ENCODE measurements at places on chromosomes 16 and 17.

DNA sequence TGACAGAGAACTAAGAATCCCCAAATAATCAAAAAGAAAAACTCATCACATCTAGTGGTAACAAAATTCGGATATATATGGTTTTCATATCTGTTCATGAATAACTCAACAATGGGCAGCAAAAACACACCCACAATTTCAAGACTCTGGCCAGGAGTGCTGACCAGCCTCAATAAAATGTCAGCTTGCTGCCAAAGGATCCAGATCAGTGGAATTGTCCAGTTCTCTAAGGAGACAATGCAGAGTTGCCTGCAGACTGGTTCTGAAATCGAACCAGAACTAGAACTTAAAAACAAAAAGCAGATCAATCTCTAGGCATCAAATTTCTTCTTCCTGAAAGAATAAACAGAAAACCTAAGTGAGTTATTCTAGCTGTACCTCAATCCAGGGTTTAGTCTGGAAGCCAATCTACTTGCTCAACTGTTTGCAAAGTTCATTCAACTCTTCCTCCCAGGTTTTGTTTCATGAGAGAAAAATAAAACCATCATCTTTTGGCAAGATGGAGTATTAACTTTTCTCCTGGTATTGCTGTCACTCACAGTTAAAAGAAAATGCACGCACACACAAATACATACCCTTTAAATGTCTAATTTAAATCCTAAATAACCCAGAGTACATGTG is 61.0 kb downstream of the CFDP1 start:
- H3K27me3 ChIP-seq, result no peaks in the 10 kb centered on the region
- H3K36me3 ChIP-seq, result no peaks in the 10 kb centered on the region
- no peak for DNase-seq
- no peaks in the 10 kb centered on the region for H3K4me1 ChIP-seq
- no peak overlapping the region for H3K4me3 ChIP-seq

DNA sequence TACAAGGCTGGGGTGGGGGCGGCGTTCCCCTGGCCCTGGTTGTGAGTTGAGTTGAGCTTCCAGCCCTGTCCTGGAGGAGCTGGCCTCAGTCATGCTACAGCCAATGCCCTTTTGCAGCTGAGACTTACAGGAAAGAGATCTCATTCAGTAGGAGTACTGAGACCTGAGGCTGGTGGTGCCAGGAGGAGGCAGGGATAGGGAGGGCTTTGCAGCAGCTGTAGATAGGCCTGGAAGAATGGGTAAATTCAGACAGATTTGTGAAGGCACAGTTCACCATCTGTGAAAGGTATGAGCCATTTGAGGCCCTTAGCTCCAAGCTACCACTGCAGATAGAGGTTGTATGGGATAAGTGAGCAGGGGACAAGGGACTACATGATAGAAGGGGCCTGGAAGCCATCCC is 5.6 kb downstream of the STX4 start:
- H3K4me3 ChIP-seq, result no peak overlapping the region
- peaks cover 47% of the 10 kb centered on the region for H3K36me3 ChIP-seq
- peaks cover 6% of the 10 kb centered on the region for H3K4me1 ChIP-seq

GRCh38 chr17:78381601-78382232 is 3.3 kb downstream of the PGS1 start:
- no peaks in the 10 kb centered on the region for H3K36me3 ChIP-seq
- no peaks in the 10 kb centered on the region for H3K27me3 ChIP-seq
- peak; percentile 40 for DNase-seq
- peaks cover 65% of the 10 kb centered on the region for H3K4me1 ChIP-seq

DNA sequence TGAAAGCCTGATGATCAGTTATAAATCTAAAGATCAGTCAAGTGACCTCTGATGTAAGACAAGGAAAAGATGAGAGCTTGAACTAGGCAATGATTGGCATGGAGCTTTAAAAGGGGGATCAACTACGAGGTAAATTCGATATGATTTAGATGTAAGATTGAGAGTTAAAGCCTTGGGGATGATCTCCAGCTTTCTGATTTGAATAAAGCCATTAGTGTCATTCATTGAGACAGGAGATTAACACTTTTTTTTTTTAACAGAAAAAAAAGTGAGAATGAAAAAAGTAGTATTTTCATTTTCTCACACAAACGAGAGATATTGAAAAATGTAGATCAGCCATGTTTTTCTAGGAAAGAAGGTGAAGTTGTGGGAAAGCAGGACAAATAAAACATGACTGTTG is 225.4 kb downstream of the CNTNAP4 start:
- no peaks in the 10 kb centered on the region for H3K27me3 ChIP-seq
- no peak for DNase-seq
- no peak overlapping the region for H3K4me3 ChIP-seq
- H3K36me3 ChIP-seq, result no peaks in the 10 kb centered on the region
- no peak overlapping the region for H3K27ac ChIP-seq

- DNase-seq, result no peak
- peaks cover 34% of the 10 kb centered on the region for H3K36me3 ChIP-seq
- no peaks in the 10 kb centered on the region for H3K27me3 ChIP-seq
Observed at GRCh38 chr17:3621146-3621720, 12.0 kb upstream of the TRPV1 start.

- DNase-seq, result no peak
- no peak overlapping the region for H3K4me3 ChIP-seq
- H3K36me3 ChIP-seq, result no peaks in the 10 kb centered on the region
- H3K27me3 ChIP-seq, result no peaks in the 10 kb centered on the region
Observed at GRCh38 chr17:15464231-15464985, 3.0 kb downstream of the CDRT4 start.

- no peaks in the 10 kb centered on the region for H3K27me3 ChIP-seq
- peaks cover 22% of the 10 kb centered on the region for H3K4me1 ChIP-seq
- H3K27ac ChIP-seq, result no peak overlapping the region
- peak overlapping the region; percentile 59 for H3K4me3 ChIP-seq
Observed at GRCh38 chr16:70437017-70437581, 1.8 kb downstream of the ST3GAL2 start.

DNA sequence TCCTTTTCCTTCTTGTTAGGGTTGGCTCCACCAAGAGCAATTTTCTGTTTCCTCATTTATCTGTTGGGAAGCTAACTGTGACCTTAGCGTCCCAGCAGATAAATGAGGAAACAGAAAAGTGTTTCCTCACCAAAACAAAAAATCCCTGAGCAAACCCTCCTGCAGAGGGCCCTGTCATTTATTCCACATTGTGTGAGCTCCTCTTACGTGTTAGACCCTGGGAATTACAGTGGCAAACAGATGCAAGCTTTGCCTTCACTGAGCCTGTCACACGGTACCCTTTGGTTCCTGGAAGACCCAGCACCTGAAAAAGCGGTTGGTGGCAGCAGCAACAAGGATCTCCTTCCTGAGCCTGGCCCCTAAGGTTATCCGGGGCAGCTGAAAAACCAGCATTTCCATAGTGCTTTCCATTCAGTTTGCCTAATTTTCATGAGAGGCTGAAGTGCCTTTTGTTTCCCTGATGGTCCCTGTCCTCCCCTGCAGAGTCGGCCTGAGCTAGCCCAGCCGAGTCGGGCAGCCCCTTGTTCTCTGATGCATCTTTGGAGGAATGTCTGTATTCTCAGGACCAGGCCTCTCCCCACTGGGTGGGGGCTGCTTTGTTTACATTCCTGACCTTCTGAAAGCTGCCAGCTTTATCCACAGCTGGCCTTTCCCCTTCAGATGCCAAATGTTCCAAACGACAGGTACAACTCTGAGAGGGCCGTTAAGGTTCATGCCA is 34.7 kb downstream of the YPEL2 start:
- H3K36me3 ChIP-seq, result no peaks in the 10 kb centered on the region
- H3K27me3 ChIP-seq, result no peaks in the 10 kb centered on the region
- peak overlapping the region; percentile 29 for H3K4me3 ChIP-seq

DNA sequence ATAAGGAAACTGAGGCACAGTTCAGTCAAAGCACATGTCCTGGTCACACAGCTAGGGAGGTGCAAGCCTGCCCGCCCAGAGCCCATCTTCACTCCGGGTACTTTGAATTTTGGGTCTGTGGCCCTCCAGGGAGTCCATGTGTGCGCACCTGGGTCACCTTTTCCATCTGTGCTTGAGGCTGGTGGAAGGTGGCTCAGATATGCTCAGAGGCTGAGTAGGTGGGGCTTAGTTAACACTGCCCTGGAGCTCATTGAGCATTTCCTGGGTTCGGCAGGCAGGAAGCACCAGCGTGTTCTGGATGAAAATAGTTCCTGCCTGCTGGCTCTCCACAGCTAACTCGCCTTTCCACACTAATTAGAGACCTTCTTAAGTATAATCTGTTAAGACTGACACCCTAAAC is 19.2 kb downstream of the FAM234A start:
- no peak overlapping the region for H3K4me3 ChIP-seq
- H3K27ac ChIP-seq, result no peak overlapping the region
- no peak for DNase-seq

DNA sequence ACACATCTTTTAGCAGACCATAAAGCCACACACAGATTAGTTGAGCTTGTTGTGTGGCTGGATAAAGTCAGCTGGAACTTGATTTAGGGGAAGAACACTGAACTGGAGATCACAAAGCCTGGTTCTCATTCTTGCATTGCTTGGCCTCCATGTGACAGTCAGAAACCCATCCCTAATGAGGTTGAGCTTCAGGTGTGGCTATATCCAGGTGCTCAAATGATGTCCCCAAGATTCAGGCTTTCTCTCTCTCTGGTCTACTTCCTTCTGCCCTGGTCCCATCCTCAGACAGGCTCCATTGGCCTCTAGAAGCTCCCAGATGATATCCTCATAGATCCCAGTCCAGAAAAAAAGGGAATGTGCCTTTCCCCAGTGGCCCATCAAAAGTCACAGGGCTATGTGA is 9.6 kb upstream of the BRD7 start:
- DNase-seq, result no peak
- H3K27me3 ChIP-seq, result no peaks in the 10 kb centered on the region
- no peak overlapping the region for H3K27ac ChIP-seq
- no peak overlapping the region for H3K4me3 ChIP-seq

GRCh38 chr16:17544785-17545184 is 74.0 kb upstream of the XYLT1 start:
- no peak overlapping the region for H3K27ac ChIP-seq
- H3K36me3 ChIP-seq, result no peaks in the 10 kb centered on the region
- no peak overlapping the region for H3K4me3 ChIP-seq
- DNase-seq, result no peak
- no peaks in the 10 kb centered on the region for H3K27me3 ChIP-seq

- peak; percentile 12 for DNase-seq
- peak overlapping the region; percentile 7 for H3K27ac ChIP-seq
- H3K27me3 ChIP-seq, result no peaks in the 10 kb centered on the region
Observed at GRCh38 chr17:8740486-8740885, 4.2 kb downstream of the CCDC42 start.

DNA sequence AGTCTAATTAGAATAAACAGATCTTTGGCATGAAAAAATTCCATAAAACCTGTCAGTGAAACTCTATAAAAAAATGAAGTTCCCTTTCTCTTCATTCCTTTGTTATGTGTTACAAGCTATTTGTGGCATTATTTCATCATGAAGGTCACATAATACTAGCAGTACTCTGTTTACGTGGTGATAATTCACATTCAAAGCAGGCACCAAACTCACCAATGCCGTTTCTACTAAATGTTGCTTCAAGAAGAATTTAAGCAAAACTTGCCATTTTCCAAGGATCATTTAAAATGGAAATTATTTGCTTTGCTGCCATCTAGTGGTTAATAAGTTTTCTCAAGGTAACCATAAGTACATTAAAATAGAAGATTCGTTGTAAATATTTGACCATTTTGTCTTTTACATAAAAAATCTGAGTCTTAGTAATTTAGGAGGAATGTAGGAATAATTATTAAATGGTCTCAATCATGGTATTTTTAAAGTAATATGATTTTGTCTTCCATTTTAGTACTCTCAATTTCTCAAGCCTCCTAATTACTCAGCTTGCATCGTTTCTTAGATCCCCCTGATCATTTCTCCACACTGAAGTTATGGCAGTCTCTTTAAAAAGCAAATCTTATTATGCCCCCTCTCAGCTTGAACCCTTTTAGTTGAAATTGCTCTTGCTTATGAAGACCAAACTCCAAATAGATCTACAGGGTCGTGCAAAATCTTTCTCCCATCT is 80.8 kb downstream of the OMG start:
- H3K27me3 ChIP-seq, result no peaks in the 10 kb centered on the region
- H3K4me1 ChIP-seq, result no peaks in the 10 kb centered on the region
- H3K27ac ChIP-seq, result no peak overlapping the region
- H3K36me3 ChIP-seq, result no peaks in the 10 kb centered on the region
- no peak overlapping the region for H3K4me3 ChIP-seq

- DNase-seq, result peak; percentile 39
- H3K27me3 ChIP-seq, result no peaks in the 10 kb centered on the region
Observed at GRCh38 chr16:1770328-1771187, 785 bp downstream of the NME3 start.

GRCh38 chr17:3695129-3695722 is 729 bp downstream of the P2RX5 start:
- H3K27ac ChIP-seq, result peak overlapping the region; percentile 13
- DNase-seq, result no peak
- peaks cover 13% of the 10 kb centered on the region for H3K36me3 ChIP-seq
- H3K4me3 ChIP-seq, result peak overlapping the region; percentile 72

- no peaks in the 10 kb centered on the region for H3K27me3 ChIP-seq
- H3K27ac ChIP-seq, result no peak overlapping the region
- DNase-seq, result no peak
- H3K4me1 ChIP-seq, result no peaks in the 10 kb centered on the region
Observed at GRCh38 chr16:81707411-81708265, 71.5 kb upstream of the PLCG2 start.

DNA sequence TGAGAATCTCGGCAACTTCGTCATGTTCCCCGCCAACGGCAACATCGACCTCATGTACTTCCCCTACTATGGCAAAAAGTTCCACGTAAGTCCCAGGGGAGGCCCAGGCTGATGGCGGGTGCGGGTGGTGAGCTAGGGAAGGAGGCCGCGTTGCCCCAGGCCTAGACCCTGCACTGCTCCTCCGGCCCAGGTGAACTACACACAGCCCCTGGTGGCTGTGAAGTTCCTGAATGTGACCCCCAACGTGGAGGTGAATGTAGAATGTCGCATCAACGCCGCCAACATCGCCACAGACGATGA is 4.8 kb downstream of the ATP1B2 start:
- no peak overlapping the region for H3K4me3 ChIP-seq
- H3K27ac ChIP-seq, result no peak overlapping the region
- H3K4me1 ChIP-seq, result peaks cover 12% of the 10 kb centered on the region

DNA sequence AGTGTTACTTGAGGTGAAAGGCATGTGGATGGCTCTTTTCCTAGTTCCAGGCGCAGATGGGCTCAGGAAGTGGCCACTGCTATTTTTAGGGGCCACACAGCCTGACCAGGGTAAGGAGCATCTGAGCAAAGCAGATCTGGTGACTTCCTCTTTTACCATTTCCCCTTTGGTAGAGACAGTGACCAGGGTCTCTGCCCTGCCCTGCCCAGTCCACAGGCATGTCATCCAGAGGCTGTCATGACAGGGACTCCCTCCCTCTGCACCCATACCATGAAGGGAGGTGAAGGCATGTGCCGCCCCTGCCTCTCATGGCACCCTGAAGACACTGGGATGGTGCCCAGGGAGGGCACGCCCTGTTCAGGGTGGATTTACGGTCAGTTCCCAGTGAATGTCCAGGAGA is 2.2 kb downstream of the PLA2G15 start:
- no peak for DNase-seq
- peaks cover 15% of the 10 kb centered on the region for H3K4me1 ChIP-seq
- H3K36me3 ChIP-seq, result peaks cover 10% of the 10 kb centered on the region
- no peak overlapping the region for H3K27ac ChIP-seq
- H3K27me3 ChIP-seq, result no peaks in the 10 kb centered on the region

- H3K4me3 ChIP-seq, result no peak overlapping the region
- H3K36me3 ChIP-seq, result no peaks in the 10 kb centered on the region
- no peak overlapping the region for H3K27ac ChIP-seq
- H3K4me1 ChIP-seq, result peaks cover 19% of the 10 kb centered on the region
- no peak for DNase-seq
- no peaks in the 10 kb centered on the region for H3K27me3 ChIP-seq
Observed at GRCh38 chr17:76451506-76451905, 1.4 kb downstream of the UBE2O start.

- no peaks in the 10 kb centered on the region for H3K4me1 ChIP-seq
- H3K27ac ChIP-seq, result no peak overlapping the region
- H3K27me3 ChIP-seq, result peaks cover 25% of the 10 kb centered on the region
- no peak overlapping the region for H3K4me3 ChIP-seq
- no peak for DNase-seq
Observed at GRCh38 chr16:86492961-86493629, 17.2 kb upstream of the FOXF1 start.

Data from effector memory CD4-positive, alpha-beta T cell (primary cell).